Activated CD4-positive, alpha-beta T cell treated with anti-CD3 and anti-CD28 coated beads for 24 hours (primary cell): ENCODE measurements at places on chromosomes 4 and X.

DNA sequence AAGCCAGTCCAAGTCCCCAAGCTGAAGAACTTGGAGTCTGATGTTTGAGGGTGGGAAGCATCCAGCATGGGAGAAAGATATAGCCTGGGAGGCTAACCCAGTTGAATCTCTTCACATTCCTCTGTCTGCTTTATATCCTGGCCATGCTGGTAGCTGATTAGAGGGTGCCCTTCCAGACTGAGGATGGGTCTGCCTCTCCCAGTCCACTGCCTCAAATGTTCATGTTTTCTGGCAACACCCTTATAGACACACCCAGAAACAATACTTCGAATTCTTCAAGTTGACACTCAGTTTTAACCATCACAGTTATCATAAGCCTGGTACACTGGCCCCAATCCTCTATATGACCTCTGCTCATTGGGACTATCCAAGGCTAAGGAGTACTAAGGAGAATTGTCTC is 124.1 kb upstream of the WDR1 start:
- DNase-seq = no peak

DNA sequence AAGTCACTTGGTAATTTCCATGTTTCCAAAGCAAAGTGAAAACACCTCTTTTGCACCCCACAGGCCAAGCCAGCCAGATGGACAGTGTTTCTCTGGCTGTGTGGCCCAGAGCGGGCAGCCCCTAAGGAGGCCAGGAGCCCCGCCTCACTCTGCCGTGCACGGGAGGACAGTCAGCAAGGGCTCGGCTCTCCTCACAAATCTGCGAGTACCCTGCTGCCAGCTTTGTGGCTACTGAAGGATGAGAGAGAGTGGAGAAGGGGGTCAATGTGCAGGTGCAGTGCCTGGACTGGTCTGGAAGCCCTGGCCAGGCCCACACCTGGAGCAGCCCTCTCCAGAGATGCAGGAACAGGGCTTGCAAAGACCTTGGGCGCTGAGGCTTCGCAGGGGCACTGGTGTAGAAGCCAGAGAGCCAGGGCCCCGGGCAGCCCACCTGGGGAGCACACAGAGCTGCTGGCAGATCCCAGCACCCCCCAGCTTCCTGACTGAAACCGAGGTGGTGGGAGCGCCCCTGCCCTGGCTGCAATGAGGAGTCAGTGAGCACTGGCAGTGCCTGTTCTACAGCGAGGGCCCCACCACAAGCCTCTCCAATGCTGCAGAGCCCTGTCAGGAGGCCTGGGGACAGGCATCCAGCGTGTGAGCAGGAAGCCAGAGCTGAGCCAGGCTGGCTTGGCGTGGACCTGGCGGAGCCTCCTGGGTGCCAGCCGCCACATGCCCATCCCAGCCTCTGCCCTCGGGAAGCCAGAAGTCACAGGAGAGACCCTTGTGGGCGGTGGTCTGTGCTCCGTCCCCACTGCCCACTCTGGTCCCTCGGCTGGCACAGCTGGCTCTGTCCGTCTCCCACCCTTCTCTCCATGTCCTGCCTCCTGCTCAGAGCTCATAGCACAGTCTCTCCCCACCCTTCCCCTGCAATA is 3.9 kb downstream of the SPON2 start:
- DNase-seq = no peak

DNA sequence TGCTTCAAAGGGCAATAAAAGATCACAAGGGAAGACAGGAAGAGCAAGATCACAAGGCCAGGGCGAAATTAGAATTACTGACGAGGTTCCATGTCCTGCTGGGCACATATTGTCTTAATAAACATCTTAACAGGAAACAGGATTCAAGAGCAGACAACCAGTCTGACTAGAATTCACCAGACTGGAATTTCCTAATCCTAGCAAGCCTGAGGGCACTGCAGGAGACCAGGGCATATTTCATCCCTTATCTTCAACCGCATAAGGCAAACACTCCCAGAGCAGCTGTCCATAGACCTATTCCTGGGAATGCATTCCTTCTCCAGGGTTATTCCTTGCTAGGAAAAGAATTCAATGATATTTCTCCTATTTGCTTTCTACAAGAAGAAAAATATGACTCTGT is 12.4 kb upstream of the TDO2 start:
- DNase-seq = no peak

- no peak for DNase-seq
Observed at GRCh38 chr4:27619435-27619834, 758.8 kb downstream of the STIM2 start.

- no peak for DNase-seq
Observed at GRCh38 chr4:3226944-3227343, 22.0 kb upstream of the MSANTD1 start.

DNA sequence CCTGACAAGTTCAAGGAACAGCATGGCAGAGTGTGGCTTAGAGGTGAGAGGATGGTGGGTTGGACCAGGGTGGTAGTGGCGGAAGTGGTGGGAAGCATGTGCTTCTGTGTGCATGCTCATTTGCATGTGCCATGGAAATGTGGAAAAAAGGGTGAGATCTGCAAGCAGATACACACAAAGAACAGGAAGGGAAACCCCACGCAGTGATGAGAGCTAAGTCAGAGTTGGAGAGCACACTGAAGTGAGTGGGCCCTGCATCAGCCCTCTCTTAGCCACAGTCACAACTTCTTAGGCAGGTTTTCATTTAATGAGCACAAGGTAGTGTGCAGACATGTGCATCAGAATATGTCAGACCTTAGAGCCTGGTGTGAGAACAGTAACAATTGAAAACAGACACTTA is 483.8 kb downstream of the AFF2 start:
- no peak for DNase-seq

GRCh38 chrX:140521393-140521792 is 16.5 kb upstream of the SOX3 start:
- no peak for DNase-seq

GRCh38 chr4:123017636-123018395 is 95.4 kb upstream of the NUDT6 start:
- DNase-seq = no peak

- no peak for DNase-seq
Observed at GRCh38 chr4:88583631-88584470, 8.4 kb upstream of the HERC3 start.

- DNase-seq = no peak
Observed at GRCh38 chr4:71752383-71753042, 31.4 kb downstream of the GC start.

DNA sequence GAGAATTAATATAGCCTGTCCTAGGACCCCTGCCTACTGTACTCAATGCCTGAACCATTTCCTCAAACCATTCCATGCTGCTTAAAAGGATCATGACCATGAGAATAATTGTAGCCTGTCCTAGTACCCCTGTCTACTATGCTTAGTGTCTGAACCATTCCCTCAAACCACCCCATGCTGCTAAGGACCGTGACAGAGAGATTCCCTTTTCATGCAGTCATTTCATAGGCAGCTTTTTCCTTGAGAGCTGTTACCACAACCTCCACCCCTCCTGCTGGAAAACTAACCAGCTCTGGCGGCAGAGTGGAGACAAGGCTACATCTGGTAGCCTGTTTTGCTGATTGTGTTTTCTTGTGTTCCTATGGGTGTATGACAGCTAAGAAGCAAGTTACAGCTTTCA is 174.9 kb upstream of the SMARCAD1 start:
- DNase-seq = no peak

GRCh38 chr4:100022792-100023222 is 72.7 kb upstream of the H2AZ1 start:
- no peak for DNase-seq

DNA sequence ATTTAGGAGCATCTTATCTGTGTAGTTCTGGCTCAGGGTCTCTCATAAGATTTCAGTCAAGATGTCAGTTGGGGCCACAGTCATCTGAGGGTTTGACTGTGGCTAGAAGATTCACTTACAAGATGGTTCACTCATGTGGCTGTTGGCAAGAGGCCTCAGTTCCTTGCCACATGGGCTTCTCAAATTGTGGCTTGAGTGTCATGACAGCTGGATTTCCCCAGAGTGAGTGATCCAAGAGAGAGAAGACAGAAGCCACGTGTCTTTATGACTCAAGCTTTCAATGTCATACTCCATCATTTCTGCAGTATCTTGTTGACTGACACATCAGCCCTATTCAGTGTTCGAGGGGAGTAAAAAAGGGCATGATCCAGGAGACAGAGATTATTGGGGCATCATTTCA is 131.3 kb upstream of the AP1S2 start:
- DNase-seq = peak; percentile 11

- DNase-seq = no peak
Observed at GRCh38 chrX:8204169-8204935, 33.3 kb upstream of the VCX2 start.

DNA sequence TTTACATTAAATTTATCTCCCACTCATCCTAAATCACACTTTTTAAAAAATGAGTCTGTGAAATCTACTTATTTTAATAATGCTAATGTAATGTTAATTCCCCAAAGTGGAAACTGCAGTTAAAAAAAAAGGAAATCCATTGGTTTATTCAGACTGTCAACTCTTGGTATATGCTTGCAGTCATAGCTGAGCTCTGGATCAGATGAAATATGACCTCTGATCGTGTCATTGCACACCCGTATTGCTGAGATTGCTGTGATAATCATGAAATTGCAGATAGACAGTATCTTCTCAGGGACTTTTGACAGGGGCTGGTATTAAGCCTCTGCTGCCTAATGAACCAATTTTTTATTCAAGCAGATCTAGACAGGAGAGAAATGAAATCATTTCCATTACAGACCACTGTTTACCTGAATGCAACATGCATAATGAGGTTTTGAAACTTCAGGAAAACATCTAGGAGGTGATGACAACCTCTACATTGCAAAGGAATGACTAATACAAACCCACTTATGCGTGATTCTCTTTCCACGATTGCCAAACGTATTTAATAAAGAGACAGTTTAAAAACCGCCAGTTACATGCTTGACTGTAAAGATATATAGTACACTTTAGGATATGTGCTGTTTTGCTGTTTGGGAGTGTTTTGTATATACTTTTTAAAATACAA is 138.3 kb upstream of the PUDP start:
- no peak for DNase-seq

DNA sequence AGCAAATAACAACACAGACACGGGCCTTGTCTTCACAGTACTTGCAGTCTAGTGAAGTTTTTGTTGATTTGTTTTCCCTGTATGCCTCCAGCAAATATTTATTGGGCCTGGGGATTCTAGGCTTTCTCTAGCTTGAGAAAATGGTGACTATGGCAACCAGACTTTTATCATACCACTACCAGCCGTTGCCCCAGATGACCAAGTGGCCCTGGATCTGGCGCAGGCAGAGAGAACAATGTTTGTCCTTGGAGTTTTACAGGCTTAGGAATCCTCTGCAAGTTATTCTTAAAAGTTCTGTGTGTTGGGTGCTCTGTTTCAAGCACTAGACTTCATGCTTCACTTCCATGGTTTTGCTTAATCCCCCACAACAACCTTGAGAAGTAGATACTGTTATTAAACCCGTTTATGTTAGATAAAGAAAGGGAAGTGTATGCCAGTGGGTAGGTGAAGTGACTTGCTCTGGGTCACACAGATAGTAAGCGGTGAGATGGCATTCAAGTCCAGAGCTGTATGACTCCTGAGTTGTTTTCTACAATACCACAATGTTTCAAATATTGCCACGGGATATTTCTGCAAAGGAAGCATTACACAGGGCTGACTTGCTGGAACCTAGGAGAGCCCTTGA is 94.6 kb downstream of the AKAP4 start:
- DNase-seq = no peak

- no peak for DNase-seq
Observed at GRCh38 chrX:11836284-11836683, 78.2 kb downstream of the MSL3 start.

DNA sequence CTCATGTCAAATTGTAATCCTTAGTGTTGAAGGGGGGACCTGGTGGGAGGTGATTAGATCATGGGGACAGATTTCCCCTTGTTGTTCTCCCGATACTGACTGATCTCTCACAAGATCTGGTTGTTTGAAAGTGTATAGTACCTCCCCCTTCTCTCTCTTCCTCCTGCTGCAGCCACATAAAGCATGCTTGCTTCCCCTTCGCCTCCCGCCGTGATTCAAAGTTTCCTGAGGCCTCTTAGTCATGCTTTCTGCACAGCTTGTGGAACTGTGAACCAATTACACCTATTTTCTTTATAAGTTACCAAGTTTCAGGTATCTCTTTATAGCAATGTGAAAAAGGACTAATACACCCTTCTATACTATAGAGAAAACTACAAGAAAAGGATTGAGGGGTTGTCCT is 1170.5 kb upstream of the AGA start:
- DNase-seq = no peak

DNA sequence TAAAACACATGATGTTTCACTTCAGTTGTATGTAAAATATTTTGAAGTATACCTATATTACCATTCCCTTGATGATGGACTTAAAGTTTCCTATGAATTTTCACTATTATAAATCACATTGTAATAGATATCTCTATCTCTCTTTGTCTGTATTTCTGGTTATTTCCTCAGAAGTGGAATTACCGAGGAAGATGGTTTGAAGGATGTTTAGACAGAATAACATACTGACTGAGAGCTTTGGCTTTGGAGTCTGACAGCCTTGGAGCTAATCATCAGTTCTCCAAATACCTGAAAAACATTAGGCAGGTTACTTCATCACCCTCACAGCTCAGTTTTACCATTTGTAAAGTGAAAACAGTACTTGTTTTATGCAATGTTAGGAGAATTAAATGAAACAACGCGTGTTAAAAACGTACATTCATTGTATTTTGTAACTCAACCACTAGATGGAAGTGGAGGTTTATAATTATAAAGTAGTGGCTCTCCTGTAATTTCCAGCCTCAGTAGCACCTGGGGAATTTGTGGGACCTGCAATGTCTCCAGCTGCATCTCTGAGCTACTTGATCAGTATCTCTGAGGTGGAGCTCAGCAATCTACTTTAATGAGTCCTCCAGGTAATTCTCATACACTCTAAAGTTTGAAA is 14.3 kb downstream of the JCHAIN start:
- no peak for DNase-seq

- no peak for DNase-seq
Observed at GRCh38 chr4:90837241-90837640, 710.0 kb downstream of the CCSER1 start.

DNA sequence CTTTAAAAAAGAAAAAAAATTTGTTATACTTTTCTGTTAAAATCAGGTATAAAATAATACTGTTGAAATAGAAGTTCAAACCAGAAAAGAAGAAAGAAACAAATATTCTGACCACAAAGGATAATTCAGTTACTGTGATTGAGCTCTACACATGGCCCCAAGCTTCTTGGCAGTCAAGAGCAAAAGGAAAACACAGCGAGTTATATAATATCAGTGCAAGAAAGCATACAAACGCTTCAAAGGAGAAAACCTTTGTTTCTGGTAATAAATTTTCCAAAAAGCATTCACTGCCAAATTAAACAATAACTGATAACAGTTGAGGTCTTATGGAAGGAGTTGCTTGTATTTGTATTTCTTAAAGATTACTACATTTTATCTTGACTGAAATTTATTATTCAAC is 40.5 kb upstream of the EDNRA start:
- DNase-seq = no peak

GRCh38 chr4:7173841-7174449 is 18.4 kb upstream of the SORCS2 start:
- DNase-seq = no peak

DNA sequence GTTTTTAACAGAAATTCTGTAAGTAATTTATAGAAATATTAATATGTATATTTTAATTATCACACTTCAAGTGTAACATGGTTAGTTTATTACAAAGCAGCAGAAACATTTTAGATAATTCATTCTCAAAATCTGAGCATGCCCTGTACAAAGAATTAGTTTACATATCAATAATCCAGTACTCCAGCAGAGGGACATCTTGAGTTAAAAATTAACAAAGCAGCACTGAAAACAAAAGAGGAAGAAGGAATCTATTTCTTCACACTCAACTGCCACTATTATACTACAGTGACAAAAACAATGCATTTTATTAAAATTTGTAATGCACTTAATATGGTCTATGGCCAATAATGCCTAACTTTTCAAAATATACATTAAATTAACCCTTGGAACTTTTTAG is 179.1 kb upstream of the KLHL4 start:
- DNase-seq = no peak
